Renal cortical epithelial cell (primary cell): ENCODE measurements at places on chromosomes 2 and 18.

DNA sequence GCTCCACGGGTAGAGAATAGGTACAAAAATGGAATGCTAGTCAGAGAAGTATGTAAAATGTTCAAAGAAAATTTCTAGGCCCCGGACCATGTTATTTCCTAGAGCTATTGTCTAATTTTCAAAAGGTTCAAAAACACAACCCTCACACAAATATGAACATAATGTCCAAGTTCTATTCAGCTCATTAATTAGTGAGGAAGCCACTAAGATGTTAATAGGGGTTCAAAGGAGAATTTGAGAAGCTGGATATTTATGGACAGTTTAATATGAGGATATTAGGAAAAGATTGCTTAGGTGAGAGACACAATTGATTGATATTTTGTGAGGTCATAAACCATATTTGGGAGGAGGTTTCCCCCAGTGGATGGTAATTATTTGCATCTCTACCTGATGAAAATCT is 710.6 kb upstream of the ID2 start:
- DNase-seq: no peak

DNA sequence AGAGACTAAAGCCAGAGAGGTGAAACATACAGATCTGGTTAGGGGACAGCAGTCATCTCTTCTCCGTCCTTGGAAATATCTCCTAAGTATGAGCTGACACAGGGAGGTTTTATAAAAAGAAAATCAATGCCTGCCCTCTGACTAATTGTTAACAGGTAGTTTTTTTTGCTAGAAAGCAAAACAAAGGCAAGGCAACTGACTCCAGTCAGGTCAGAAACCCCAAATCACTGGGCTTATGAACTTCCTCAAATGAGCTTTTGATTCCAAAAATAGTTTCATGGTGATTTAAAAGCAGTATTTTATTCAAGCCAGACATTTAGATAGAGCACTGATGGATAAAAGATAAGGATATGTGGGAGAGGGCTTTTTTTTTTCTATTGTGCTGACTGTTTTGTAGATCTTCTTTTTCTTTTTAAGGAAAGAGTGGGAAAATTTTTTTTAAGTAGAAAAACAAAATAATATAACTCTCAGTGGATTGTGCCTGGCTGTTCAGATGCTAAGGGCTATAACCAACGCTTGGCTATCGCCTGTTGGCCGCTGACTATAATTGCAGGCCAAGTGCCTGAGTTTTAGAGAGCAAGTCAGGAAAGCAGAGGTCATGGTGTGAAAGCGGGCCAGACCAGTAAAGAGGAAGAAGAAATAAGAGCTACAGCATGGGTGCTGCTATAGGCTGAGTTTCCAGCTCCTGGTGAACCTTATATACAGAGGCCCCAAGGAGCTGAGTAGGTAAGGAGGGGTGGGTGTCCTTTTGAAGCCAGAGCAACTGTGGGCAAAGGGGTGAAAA is 44.9 kb downstream of the MRPL35 start:
- DNase-seq: peak; percentile 12

GRCh38 chr2:8582191-8582590 is 99.7 kb upstream of the ID2 start:
- no peak for DNase-seq

DNA sequence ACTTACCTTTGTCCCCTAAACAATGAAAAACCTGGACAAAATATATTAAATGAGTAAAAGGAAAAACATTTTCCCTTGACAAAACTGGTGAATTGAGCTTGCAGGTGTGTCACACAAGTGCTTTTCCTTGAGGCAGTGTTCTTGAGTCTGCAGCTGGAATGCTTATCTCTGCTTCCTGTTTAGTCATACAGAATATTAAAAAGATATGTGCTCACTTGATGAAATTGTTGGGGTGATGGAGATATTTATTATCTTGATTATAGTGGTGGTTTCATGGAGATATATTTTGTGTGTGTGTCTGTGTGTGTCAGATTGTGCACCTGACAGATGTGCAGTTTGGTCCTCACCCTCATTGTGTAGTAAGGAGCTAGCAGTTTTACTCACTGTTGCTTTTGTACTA is 3.3 kb downstream of the TAF1B start:
- DNase-seq: peak; percentile 46

DNA sequence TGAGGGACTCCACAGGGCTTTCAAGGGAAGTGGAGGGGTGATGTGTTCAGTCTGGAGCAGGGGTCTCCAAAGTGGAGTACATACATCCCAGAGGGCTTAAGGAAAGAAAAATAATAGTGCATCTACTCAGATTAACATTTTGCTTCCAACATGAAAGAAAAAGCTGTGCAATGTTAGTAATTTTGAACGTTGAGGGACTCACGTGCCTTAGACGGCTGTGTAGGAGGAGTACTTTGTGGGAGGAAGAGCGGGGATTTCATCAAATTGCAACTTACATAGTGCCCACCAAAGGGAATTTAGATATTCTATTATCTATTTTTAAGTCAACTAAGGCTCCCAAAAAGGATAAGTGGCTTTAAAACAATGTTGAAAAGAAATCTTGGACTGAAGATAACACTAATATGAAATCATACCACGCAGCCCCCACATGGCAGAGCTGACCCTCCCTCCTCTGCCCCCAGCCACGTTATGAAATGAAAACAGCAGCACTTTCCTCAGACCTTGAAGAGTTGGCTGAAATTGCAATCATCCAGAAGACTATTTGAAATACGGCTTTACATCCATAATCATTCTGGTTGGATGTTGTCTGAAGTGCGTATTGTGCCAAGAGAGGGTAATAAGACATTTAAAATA is 42.9 kb downstream of the MEX3C start:
- DNase-seq: no peak

GRCh38 chr2:186718903-186719302 is 25.0 kb downstream of the FAM171B start:
- no peak for DNase-seq

DNA sequence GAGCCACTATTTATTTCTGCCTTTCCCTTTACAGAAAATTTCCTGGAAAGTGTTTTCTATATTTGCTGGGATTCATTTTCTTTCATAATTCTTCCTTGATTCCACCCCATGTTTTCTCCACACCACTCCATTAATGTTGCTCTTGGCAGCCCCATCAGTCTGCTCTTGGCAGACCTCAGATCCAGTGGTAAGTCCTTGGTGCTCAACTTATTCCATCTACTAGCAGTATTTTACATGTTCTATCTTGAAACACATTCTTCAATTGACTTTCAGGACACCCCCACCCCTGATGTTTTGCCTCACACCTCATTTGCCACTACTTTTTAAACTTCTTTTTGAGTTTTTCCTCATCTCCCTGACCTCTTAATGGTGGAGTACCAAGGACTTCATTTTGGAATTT is 65.0 kb downstream of the HNMT start:
- no peak for DNase-seq

- DNase-seq: peak; percentile 57
Measured at GRCh38 chr2:16553226-16553625, 112.4 kb downstream of the CYRIA start.

DNA sequence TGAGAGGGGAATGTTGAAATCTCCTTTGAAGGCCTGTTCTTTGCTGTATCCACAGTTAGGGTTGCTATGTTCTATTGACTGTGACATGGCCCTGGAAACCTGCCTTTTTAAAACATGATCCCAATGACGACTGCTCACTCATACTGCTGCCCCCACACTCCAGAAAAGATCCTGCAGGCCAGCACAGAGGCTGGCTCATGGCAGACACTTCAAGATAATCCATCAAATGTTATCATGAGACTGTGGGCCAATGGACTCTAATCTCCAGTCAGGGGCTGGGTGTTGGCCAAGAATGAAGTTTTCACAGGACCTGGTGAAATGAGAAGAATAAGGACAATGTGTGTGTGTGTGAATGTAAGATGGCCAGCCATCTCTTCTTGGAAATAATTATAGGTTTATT is 59.0 kb upstream of the THOC1 start:
- DNase-seq: no peak

DNA sequence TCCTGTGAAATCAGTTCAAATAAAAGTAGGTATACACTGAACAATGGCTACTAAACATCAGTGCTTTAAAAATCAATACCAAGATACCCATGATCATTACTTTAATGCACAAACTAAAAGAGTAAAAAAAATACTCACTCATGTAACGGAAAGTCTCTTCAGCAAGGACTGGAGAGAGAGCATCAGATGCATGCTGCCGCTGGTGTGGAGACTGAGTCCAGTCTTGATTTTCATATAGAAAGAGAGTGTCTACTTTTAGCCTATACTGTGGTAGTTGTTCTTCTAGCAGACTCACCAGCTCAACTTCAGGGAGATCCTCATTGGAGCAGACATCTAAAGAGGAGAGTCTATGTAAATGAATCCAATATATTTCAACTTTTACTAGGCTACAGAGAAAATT is 44.0 kb downstream of the TRAK2 start:
- DNase-seq: no peak

DNA sequence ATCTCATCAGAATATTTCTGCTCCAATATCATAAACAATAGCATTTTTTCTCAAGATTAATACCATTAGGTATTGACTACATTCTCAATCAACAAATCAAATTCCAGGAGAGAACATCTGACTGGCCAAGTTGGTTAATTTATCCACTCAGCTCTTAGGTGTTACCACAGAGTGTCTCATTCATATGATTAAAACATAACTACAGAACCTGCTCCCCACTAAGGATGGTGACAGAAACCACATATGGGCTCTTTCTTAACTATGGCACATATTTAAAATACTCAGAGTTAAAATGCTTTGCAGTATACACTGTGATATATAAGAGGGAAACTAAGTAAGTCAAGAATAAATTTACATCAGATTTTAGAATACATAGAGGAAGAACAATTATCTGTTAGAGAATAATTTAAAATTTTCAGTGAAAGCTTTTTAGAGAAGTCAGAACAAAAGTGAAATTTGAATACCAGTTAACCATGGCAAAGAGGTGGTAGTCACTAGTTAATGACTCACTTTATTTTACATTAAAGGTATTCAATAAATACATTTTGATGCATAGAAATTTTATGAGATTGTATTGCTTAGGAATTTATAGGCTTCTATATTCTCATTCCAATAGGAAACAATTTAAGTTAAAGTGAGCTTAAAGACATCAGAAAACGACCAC is 1120.8 kb upstream of the TMEFF2 start:
- DNase-seq: no peak

DNA sequence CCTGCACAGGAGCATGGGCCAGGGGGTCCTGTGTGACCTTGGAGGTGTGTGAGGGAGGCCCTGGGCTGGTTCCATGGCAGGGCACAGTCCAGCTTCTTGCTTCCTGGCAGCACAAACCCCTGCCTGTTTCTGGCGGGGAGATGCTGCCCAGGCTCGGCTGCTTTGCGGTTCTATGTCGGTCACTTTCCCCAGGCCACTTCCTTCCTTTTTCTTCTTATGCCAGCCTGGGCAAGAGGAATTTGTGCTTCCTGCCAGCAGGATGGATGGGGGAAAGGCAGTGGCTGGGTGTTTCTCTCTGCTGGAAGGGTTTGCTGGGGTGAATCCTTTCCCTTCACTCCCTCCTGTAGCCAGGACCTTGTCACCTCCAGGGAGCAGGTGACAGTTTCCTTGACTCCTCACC is 24.3 kb downstream of the ASAP2 start:
- peak; percentile 63 for DNase-seq
